WTC11 (cell line): ENCODE measurements at places on chromosomes 12 and 14.

GRCh38 chr12:78009031-78009430 lies 178.3 kb downstream of the NAV3 start:
- no peak overlapping the region for H3K4me3 ChIP-seq
- H3K27ac ChIP-seq = no peak overlapping the region
- no peaks in the 10 kb centered on the region for H3K27me3 ChIP-seq
- no peaks in the 10 kb centered on the region for H3K36me3 ChIP-seq
- DNase-seq = no peak
- H3K4me1 ChIP-seq = no peaks in the 10 kb centered on the region

DNA sequence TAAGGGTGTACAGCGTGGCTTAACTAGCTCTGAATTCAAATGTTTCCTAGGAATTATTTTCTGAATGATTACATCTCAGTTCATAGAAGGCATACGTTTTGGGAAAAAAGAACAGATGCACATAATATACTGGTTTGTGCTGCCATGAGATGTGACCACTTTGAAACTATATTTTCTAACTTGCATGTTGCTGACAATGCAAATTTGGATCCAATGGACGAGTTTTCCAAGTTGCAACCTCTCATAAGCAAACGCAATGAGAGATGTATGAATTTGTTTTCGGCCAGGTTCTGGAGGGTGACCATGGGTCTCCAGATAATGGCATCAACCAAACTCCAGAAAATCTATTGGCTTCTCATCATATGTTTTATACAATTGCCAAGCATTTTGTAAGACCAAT lies 1445.4 kb downstream of the AACS start:
- peaks cover 70% of the 10 kb centered on the region for H3K36me3 ChIP-seq
- no peak overlapping the region for H3K4me3 ChIP-seq
- DNase-seq = no peak
- no peaks in the 10 kb centered on the region for H3K4me1 ChIP-seq
- no peaks in the 10 kb centered on the region for H3K27me3 ChIP-seq

DNA sequence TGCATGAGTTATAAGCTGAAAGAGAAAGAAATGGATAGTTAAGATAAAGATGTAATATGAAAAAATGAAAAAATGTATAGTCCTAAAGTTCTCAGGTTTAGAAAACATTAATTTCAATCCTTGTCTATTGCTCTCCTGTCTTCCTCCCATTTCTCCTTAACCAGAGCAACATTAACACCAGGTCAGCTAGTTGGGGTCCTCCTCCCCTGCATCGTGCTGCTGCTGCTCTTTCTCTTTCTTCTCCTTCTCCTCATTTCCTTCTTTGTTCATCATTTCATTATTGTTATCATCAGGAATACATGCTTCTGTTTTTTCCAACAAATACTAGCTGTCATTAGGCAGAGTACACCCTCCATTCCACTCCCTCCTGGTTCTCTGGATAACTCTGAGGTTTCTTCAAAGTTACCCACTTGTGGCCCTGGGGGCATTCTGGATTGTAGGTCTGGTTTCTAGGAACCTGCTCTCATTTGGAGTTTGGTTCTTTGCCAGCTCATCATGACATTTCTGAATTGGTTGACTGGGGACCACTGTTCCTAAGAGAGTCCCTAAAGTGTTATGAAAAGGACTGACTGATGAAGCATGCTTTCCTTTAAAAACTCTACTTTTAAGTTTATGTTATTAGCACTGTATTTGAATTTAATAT lies 17.0 kb downstream of the ACSS3 start:
- no peak overlapping the region for H3K4me3 ChIP-seq
- H3K27ac ChIP-seq = no peak overlapping the region
- H3K27me3 ChIP-seq = no peaks in the 10 kb centered on the region
- H3K4me1 ChIP-seq = peaks cover 7% of the 10 kb centered on the region

GRCh38 chr14:103862393-103862782 lies 15.0 kb upstream of the PPP1R13B start:
- no peaks in the 10 kb centered on the region for H3K36me3 ChIP-seq
- no peaks in the 10 kb centered on the region for H3K27me3 ChIP-seq
- H3K4me3 ChIP-seq = no peak overlapping the region
- no peak overlapping the region for H3K27ac ChIP-seq
- peaks cover 9% of the 10 kb centered on the region for H3K4me1 ChIP-seq
- no peak for DNase-seq

DNA sequence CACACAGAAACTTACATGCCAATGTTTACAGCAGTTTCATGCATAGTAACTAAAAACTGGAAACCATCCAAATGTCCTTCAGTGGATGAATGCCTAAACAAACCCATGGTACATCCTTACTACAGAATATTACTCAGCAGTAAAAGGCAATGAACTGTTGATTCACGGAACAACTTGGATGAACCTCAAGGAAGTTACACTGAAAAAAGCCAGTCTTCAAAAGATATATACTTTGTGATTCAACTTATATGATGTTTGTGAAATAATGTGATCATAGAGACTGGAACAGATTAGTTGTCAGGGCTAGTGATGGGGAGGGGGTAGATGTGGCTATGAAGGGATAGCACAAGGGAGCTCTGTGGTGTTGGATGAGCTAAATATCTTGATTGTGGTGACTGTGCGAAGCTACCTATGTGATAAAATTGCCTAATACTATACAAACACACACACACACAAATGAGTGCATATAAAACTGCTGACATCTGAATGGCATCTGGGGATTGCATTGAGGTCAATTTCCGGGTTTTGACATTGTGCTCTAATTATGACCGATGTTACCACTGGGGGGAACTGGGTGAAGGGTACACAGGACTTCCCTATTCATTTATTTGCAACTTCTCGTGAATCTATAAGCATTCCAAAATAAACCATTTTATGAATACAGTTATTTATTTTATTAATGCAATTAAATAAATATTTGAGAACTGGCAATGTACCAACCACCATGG lies 94.3 kb downstream of the RIN3 start:
- H3K36me3 ChIP-seq = no peaks in the 10 kb centered on the region
- no peak overlapping the region for H3K27ac ChIP-seq
- peaks cover under 1% of the 10 kb centered on the region; the same call in 1 of the 2 replicates for H3K4me1 ChIP-seq

GRCh38 chr14:44798386-44799242 lies 163.1 kb downstream of the KLHL28 start:
- H3K4me3 ChIP-seq = no peak overlapping the region

GRCh38 chr12:46914336-46914735 lies 88.5 kb upstream of the SLC38A4 start:
- H3K27me3 ChIP-seq = no peaks in the 10 kb centered on the region
- H3K27ac ChIP-seq = no peak overlapping the region
- no peaks in the 10 kb centered on the region; the same call in 1 of the 2 replicates for H3K36me3 ChIP-seq
- no peak overlapping the region for H3K4me3 ChIP-seq
- no peaks in the 10 kb centered on the region for H3K4me1 ChIP-seq

DNA sequence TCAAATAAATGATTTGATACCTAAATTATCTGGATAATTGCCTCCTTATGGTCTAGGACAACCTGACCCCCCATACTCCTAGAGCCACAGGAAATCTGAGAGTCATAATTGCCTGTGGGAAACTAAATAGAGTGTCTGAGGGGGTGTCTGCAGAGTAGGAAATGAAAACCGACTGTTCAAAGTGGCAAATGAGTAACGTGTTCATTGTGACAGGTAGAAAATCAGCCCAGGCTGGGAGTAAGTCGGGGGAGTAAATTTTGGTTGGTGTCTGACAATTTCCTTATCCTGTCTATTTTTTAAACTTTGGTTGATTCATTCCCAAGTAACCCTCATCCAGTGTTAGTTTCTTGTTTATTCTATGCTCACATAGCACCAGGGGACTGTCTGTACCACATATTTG lies 51.6 kb upstream of the HOXC13 start:
- peaks cover 11% of the 10 kb centered on the region for H3K27me3 ChIP-seq
- peaks cover 9% of the 10 kb centered on the region for H3K4me1 ChIP-seq
- no peak overlapping the region for H3K4me3 ChIP-seq

- DNase-seq = no peak
- peaks cover 32% of the 10 kb centered on the region for H3K4me1 ChIP-seq
- H3K36me3 ChIP-seq = no peaks in the 10 kb centered on the region
- no peaks in the 10 kb centered on the region for H3K27me3 ChIP-seq
Measured at GRCh38 chr12:52184813-52185212, 7.0 kb downstream of the KRT80 start.

DNA sequence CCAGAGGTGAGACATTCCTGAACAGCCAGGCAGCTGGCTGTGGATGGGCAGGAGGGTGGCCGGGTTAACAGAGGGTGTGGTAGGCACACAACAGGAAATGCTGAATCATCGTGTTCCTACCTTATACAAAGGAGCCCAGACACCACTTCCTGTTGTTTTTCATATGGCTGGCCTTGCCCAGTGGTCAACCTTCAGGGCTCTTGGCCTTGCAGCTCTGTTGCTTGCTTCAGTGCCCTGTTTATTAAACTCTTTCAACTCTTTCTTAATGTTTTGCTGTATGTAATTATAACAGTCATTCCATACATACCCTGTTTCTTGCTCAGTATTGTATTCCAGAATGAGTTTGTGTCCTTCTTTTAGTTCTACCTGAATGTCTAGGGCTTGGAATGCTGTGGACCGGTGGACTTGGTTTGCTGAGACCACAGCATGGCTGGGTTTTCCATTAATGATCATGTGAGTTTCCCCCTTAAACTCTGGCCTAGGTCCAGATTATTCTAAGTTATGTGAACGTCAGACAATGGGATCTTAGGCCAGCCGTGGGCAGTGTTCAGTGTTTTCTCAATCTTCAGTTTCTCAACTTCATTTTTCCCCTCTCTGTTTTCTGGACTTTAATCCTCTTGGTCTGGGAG lies 11.9 kb downstream of the CFAP54 start:
- no peak overlapping the region for H3K4me3 ChIP-seq
- H3K36me3 ChIP-seq = peaks cover 3% of the 10 kb centered on the region; the same call in 1 of the 2 replicates
- H3K4me1 ChIP-seq = peaks cover 12% of the 10 kb centered on the region
- DNase-seq = no peak

- H3K27ac ChIP-seq = no peak overlapping the region; the same call in 1 of the 2 replicates
- H3K4me3 ChIP-seq = no peak overlapping the region
- H3K4me1 ChIP-seq = no peaks in the 10 kb centered on the region
- no peak for DNase-seq
- no peaks in the 10 kb centered on the region for H3K27me3 ChIP-seq
- no peaks in the 10 kb centered on the region for H3K36me3 ChIP-seq
Measured at GRCh38 chr14:40909906-40910305, 696.8 kb upstream of the LRFN5 start.

- no peak for DNase-seq
- no peak overlapping the region for H3K4me3 ChIP-seq
- no peaks in the 10 kb centered on the region for H3K27me3 ChIP-seq
- no peak overlapping the region for H3K27ac ChIP-seq
- H3K4me1 ChIP-seq = no peaks in the 10 kb centered on the region
Measured at GRCh38 chr12:92628476-92628875, 74.3 kb upstream of the PLEKHG7 start.

GRCh38 chr14:63777024-63777423 lies 49.2 kb upstream of the SGPP1 start:
- no peaks in the 10 kb centered on the region for H3K27me3 ChIP-seq
- no peaks in the 10 kb centered on the region for H3K36me3 ChIP-seq
- H3K4me3 ChIP-seq = no peak overlapping the region

GRCh38 chr14:23183479-23183878 lies at the start of gene SLC7A8:
TSS of gene SLC7A8 (minus strand) at chr14:23183660. CDS start at chr14:23182914, 746 bp downstream.
- H3K4me1 ChIP-seq = peaks cover 53% of the 10 kb centered on the region
- no peak within 1 kb of the TSS; the same call in 1 of the 2 replicates for H3K27ac ChIP-seq
- peak; percentile 78 for DNase-seq
- H3K36me3 ChIP-seq = peaks cover 14% of the 10 kb centered on the region; the same call in 1 of the 2 replicates
- no peak within 1 kb of the TSS for H3K4me3 ChIP-seq

DNA sequence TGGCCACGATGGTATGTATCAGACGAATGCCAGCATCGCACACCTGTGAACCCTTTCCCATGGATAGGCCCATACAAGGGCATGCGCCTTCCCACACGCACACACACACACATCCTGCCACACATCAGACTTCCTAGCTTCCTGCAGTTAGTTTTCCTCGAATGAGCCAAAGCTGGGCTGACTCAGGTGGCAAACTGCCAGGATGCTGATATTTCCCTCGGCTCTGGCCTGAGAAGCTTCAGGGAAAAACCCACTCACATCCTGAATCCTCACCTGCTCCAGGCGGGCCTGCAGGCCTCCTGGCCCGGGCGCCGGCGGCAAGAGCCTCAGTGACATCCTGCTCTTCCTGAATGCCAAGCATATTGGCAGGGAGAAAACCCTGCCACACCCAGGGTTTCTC lies 22.4 kb downstream of the CALM1 start:
- H3K27me3 ChIP-seq = no peaks in the 10 kb centered on the region
- H3K36me3 ChIP-seq = no peaks in the 10 kb centered on the region
- H3K4me3 ChIP-seq = no peak overlapping the region
- H3K27ac ChIP-seq = no peak overlapping the region

DNA sequence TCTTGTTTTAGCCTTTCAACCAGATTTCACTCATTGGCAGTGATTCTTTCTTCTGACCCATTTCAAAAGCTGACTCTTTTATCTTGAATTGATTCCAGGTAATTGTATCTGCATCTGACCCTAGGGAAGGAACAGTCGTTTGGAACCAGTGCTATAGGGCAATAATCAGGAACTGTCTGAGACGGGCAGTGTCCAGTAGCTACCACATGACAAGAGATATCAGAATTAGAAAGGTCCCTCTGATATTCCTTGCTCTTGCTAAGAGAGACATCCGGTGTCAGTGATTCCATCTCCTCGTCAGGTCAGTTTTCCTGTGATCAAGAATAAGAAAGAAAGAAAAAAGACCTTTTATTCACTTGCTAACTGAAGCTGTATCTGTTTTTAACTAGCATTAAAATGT lies 47.8 kb upstream of the PDE3A start:
- H3K36me3 ChIP-seq = no peaks in the 10 kb centered on the region
- no peaks in the 10 kb centered on the region for H3K27me3 ChIP-seq
- H3K4me1 ChIP-seq = peaks cover 18% of the 10 kb centered on the region
- H3K4me3 ChIP-seq = no peak overlapping the region
- DNase-seq = no peak
- peak overlapping the region; percentile 90 for H3K27ac ChIP-seq

GRCh38 chr12:42097971-42098370 lies 46.7 kb downstream of the GXYLT1 start:
- no peak overlapping the region for H3K4me3 ChIP-seq
- no peaks in the 10 kb centered on the region for H3K27me3 ChIP-seq
- no peaks in the 10 kb centered on the region for H3K36me3 ChIP-seq
- H3K4me1 ChIP-seq = no peaks in the 10 kb centered on the region
- no peak for DNase-seq
- H3K27ac ChIP-seq = peak overlapping the region; percentile 67; the same call in 1 of the 2 replicates

GRCh38 chr12:15719230-15719629 lies 70.0 kb downstream of the EPS8 start:
- no peak overlapping the region for H3K4me3 ChIP-seq
- no peak overlapping the region for H3K27ac ChIP-seq
- DNase-seq = no peak
- H3K36me3 ChIP-seq = no peaks in the 10 kb centered on the region
- H3K4me1 ChIP-seq = no peaks in the 10 kb centered on the region
- H3K27me3 ChIP-seq = no peaks in the 10 kb centered on the region

- H3K27ac ChIP-seq = peak overlapping the region; percentile 36
- no peak for DNase-seq
- H3K36me3 ChIP-seq = peaks cover 33% of the 10 kb centered on the region
- peaks cover 13% of the 10 kb centered on the region for H3K4me1 ChIP-seq
- no peaks in the 10 kb centered on the region for H3K27me3 ChIP-seq
- H3K4me3 ChIP-seq = no peak overlapping the region
Measured at GRCh38 chr12:32467959-32468863, 68.9 kb downstream of the FGD4 start.
